ENCODE measurements at places on chromosomes 4 and X.
A peak's percentile ranks its signal among the peaks of the same experiment; 100 is the strongest.

GRCh38 chr4:82818664-82819662 is 20.4 kb upstream of the SCD5 start:
- no peak for DNase-seq

- no peak for DNase-seq
Measured at GRCh38 chr4:126708716-126709115, 924.0 kb upstream of the INTU start.

DNA sequence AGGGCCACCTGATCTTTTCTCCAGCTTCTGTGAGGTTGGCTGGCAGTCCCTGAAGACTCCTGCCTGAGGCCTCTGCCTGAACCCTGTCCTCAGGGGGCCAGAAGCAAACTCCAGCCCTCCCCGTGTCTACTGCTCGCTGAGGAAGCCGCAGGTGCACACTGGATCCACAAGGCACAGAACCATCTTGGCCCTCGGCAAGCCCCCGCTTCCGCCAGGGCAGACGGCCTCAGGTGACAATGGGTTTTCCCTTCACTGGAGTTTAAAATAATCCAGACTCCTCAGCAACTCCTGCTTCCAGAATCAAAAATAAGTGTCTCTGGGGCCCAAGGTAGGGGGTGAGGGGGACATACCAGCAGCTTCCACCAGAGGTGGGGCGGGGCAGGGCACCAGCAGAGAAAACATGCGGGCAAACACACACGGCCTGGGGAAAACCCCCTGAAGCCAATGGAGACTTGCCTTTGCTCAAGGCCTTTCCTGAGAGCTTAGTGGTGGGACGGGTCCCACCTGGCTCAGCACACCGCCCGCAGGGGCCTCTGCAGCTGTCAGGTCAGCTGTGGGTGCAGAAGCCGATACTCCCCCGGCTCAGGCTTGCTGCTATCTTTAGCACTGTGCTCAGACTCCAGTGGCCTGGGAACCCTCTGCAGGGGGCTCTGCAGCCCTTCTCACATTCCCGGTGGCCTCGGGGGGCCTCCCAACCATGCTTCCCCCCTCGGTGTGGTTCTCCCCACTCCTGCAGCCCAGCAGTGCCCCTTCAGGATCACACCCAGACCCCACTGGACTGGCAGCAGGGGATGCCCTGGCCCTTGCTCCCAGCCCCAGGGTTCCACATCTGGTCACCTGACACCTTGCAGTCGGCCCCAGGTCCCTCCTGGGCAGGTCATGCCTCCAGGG is 1.9 kb downstream of the MYL5 start:
- no peak for DNase-seq

GRCh38 chr4:57075367-57075766 is 34.8 kb downstream of the IGFBP7 start:
- DNase-seq, result no peak

DNA sequence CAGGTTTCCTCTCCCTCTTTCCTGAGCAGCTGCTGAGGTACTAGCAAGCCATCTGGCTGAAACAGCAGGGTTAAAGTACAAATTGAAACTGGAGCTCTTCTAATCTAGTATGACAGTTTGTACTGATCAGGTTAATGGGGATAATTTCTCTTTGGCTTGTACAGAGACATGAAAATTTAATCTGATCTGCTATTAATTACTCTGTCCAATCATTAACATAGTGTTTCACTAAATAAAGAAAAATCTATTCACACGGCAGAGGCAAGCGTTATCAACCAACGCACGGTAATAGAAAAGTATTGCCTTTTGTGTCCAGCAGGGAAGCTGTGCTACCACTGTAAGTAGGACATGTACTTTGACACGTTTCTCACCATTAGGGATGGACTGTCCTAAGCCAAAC is 71.1 kb downstream of the IGSF1 start:
- peak; percentile 42 for DNase-seq

DNA sequence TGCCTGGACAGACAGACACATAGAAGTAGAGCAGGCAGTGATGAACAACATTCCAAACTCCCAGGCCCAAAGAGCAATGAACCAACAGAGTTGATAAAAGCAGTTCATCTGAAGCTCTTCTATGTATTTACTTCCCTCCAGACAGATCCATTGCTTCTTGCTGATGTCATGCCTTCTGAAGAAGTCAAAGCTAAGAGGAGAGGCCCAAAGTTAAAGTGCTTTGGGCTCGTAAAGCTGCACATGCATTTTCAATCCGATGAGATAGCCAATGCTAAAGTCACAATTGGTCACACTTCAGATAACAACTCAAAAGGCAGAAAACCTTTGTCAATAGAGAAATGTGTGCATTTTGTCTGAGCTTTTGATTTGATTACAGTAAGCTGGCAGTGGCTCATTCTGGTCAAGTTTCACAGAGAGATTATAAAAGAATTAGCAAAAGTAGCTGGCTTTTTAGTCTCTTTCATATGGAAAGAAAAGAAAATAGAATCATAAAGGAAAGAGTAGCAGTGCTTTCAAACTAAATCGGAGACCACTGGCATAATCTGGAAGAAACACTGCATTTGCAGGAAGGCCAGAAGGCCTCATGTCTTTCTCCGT is 82.0 kb downstream of the GPC4 start:
- no peak for DNase-seq

GRCh38 chr4:141410839-141411238 is 190.1 kb downstream of the ZNF330 start:
- no peak for DNase-seq

- no peak for DNase-seq
Measured at GRCh38 chrX:69022430-69022829, 142.8 kb downstream of the PJA1 start.

DNA sequence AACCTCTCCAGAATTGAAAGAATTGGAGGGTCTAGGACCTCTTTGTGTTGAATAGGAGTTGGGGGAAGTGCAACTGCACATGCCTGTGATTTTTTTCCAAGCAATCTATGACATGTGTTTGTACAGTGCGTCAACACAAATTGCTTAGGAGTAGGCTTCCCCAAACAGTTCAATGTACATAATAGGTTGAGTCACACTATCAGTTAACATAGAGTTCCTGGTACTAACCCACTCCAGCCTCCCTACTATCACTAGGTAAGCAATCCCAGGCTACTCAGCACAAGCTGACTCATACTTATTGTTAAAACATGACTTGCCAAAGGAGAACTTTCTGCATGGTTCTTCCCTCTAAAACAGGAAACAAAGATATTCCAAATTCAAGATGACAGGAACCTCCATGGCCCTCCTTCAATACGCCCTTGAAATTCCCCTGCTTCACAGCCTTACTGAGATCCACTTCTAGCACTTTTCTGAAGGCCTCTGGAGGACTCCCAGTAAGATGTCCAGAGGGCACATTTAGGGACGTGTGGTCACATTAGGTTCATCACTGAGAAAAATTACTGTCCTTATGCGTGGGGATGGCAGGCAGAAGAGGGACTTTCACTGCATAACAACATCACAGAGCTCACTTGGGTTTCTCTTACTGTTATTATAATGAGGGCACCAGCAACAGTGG is 8.4 kb upstream of the VSIG1 start:
- no peak for DNase-seq

DNA sequence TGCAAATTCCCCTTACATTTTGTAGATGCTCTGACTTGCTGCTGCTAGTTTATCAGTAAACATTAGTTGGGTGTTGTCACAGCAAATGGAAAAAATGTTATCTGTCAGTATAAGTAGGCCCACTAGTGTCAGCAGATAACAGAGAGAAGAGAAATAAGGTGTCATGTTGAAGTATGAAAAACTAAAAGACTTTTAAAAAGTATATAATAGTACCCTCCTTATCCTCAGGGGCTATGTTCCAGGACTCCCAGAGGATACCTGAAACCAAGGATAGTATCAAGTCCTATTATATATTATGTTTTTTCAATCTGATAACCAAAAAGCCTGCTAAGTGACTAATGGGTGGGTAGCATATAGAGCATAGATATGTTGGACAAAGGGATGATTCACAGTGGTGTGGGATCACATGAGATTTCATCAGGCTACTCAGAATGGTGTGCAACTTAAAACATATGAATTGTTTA is 11.6 kb upstream of the BMP2K start:
- no peak for DNase-seq

DNA sequence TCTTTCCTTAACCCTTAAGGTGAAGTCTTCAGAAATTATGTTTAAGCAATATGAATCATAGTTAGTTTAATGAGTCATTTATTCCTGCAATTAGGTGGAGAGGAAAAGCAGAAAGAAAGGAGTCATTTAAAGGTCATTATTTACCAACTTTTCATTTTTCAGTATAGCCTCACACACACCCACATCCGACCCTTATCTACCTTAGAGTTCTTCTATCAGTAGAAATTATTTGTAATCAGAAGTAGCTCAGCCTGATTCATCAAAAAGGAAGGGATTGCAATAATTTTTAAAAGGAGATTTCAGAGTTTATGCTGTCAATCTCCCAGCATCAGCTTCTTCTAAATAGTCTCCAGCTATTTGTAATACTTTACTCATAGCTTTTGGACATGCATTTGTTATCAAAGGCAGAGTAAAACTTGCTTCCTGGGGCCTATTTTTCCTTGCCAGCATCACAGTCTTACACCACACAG is 5.9 kb downstream of the ANXA10 start:
- no peak for DNase-seq

DNA sequence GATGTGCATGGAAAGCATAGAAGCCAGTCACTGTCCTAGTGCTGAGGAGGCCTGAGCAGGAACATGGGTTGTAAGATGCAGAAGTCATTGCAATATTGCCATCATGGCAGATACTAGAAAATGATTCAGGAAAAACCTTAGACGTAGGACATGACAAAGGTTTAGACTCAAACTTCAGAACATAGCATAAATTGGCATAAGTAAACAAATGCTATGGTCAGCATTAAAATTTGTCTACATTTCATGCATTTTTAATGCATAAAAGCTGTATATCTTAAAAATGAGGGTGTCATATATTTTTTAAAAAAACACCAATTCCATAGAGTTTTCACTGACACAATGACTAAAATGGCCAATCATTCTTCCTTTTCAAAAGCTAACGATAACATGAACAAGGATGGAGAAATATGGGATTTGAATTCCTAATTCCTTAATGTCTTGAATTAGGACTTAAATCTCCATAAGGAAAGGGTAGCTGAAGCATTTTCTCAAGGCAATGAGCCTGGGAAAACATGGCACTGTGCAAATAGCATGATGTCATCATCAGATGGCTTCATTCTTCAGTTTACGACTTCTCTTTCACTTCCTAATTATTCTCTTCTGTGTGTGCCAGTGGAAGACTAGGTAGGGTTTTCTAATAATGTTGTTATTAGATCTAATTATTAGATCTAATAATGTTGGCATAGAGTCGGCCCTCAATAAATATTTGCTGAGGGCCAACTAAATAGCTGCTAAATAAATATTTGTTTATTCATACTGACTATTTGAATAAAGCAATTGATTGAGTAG is 125.1 kb upstream of the FRG1 start:
- no peak for DNase-seq

Measured in SK-N-DZ (cell line).